ENCODE measurements at places on chromosomes 12 and 14.

GRCh38 chr12:51409846-51410245 lies 14.8 kb upstream of the SLC4A8 start:
- no peak for DNase-seq

GRCh38 chr14:85565862-85566296 lies 35.9 kb downstream of the FLRT2 start:
- DNase-seq = no peak

GRCh38 chr14:89320381-89321000 lies 96.5 kb downstream of the FOXN3 start:
- no peak for DNase-seq

DNA sequence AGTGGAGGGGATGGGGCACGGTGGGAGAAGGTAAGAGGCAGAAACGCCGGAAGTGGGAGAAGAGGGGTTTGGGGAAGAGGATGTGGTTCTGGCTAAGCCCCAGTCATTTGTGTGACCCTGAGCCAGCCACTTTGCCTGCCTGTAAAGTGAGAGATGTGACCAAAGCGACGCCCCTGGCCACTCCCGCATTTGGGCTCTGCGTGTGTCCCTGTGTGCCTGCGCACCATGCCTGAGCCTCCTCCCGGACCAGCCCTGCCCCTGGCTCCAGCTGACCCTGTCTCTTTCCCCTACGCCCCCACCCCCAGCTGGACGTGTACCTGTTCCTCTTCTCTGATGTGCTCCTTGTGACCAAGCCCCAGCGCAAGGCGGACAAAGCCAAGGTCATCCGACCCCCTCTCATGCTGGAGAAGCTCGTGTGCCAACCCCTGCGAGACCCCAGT lies 8.0 kb downstream of the PLEKHG6 start:
- DNase-seq = no peak

- no peak for DNase-seq
Observed at GRCh38 chr12:1809591-1810190, 10.7 kb upstream of the LRTM2 start.

- no peak for DNase-seq
Observed at GRCh38 chr12:70853326-70853725, 67.2 kb downstream of the PTPRR start.

- DNase-seq = no peak
Observed at GRCh38 chr12:8685051-8685450, 12.7 kb upstream of the RIMKLB start.

Data from activated CD8-positive, alpha-beta memory T cell treated with anti-CD3 and anti-CD28 coated beads, Interleukin-2, amount 50 U/mL, for 48 hours (primary cell).